ENCODE measurements at places on chromosomes 6 and 20. TPM values are rescaled to one million over a fixed set of nuclear protein-coding genes. Genes with fewer than 3 reads are reported as not detected.
A peak's percentile ranks its signal among the peaks of the same experiment; 100 is the strongest.

SLC17A4 gene
- total RNA-seq = not detected

KCNK15 gene
- total RNA-seq = not detected

VIP gene
- not detected for total RNA-seq

POU5F1 gene
- total RNA-seq = 0.61 TPM

- no peak for DNase-seq
Observed at GRCh38 chr20:40683894-40684268, 5.2 kb downstream of the MAFB start.

DNA sequence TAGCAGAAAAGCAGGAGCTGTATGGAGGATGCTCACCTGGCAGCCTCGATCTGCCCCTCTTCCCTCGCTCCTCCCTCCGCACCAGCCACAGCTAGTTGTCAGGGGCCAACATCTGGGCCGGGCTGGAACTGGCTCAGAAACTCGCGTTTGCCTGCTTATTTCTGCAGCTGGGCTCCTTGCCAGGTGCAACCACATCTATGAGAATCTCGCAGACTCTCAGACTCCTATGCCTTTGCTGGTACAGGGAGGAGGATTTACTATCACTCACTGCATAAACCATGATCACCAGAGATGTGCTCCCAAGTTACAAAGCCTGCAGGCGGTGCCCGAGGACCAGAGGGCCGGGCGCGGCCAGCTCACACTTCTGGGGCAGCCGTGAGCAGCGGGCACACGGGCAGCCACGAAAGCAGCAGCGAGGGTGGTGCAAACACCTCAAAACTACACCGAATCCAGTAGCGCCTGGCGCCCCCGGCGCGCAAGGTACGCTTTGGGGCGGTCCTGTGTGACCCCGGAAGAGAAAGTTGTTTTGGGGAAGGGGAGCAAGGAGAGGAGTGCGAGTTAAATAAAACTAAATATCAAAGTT lies 577 bp upstream of the LRRC1 start:
- DNase-seq = peak; percentile 74

- no peak for DNase-seq
Observed at GRCh38 chr6:107670792-107671199, 153.3 kb downstream of the SCML4 start.

DNA sequence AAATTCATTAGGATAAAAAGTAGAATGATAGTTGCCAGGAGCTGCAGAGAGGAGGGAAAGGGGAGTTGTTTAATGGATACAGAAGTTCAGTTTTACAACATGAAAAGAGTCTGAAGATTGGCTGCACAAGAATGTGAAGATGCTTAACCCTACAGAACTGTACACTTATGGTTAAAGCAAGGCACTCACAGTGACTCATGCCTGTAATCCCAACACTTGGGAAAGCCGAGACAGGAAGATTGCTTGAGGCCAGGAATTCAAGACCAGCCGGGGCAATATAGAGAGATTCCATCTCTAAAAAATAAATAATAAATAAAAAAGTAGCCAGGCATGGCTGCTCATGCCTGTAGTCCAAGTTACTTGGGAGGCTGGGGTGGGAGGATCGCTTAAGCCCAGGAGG lies 174.0 kb downstream of the TASP1 start:
- no peak for DNase-seq

Measured in T-cell (primary cell).